ENCODE measurements at places on chromosomes 3 and 15.
A peak's percentile ranks its signal among the peaks of the same experiment; 100 is the strongest.

DNA sequence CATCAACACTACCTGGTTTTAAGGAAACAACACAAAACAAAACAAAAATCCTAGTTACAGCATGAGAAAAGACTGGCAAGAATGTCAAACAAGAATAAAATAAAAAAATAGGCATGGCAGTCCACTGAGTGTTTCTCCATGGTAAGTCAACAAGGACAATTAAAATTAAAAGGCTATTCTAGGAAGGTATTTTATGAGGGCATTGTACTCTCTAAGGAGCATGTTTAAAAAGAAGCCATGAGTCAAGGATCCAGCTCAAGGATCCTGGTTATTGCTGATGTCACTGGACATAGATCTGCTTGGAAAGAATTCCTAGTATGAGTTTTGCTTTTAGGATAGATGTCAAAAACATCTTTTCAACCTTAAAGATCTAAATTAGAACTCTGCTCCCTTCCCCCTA, 106.7 kb downstream of the MYO5A start:
- DNase-seq = no peak

DNA sequence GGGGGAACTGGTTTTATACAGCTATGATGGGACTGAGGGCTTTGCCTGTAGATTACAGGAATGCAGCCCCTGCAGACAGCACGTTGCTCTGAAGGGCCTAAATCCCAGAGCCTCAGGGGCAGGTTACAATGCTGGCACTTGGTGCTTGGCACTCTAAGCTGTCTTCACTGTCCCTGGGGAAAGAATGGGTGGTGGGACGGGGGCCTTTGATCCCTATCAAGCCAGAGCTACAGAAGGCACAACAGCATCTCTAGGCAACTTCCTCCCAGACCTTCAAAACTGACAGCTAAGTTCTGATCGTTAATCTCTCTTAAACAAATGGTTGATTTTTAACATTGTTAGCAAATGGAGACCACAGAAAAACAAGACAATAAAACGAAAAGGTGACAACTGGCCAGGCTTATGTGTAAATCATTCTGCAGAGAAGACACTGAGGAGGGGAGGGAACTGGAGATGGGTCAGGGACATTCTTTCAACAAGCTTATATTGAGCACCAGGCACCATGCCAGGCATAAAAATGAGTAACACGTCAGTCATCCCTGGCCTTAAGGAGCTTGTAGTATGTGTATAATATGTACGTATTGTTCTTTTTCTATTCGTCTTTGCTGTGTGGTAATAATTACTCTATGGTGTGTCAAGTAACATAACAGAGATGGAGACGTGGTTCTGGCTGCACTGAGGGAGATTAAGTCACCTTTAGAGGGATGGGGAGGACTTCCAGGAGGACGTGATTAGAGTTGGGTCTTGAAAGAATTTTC, 49.1 kb downstream of the CA12 start:
- DNase-seq = peak; percentile 79

GRCh38 chr3:172129850-172130716, 90.7 kb downstream of the FNDC3B start:
- DNase-seq = peak; percentile 88

- no peak for DNase-seq
These were observed 92.1 kb upstream of the TSPAN3 start for GRCh38 chr15:77162872-77163633.

DNA sequence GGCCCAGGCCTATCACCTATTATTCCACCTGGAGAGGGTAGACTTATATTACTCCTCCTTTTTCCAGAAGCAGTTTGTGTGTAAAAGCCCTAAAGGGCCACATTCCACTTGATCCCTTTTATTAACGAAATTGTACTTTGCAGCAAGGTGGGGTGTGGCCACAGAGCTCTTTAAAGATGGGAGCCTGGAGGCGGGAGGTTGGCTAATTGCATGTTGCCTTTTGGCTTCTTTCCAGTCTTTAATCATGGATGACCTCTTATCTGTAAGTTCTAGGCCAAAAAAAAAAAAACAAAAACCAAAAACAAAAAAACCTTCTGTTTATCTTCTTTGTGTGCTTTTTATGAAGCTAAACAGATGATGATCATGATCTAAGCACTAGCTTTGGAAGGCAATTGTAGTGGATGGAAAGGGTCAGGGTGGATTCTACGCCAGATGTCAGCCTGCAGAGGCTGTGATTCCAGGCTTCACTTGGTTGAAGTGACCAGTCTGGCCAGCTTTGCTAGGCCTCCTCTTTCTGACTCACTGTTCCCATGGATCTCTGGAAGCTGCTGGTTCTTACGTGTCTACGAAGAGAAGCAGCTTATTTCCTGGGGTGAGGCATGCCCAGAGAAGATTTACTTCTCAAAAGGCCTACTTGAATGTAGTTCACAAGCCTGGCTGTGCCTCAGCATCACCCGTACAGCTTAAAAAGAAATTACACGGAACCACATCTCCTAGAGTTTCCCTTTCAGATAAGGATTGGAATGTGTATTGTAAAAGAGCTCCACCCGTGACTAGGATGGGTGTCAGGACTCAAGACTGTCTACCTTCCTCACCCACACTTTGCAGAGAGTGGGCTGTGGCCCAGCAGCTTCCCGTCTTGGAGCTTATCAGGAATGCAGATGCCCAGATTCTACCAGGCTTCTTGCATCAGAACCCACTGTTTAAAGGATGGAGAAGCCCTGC, 330.9 kb upstream of the C2CD4B start:
- no peak for DNase-seq

- no peak for DNase-seq
These were observed 100.8 kb upstream of the ALDH1A3 start for GRCh38 chr15:100778831-100779288.

GRCh38 chr3:14277557-14277956, 98.9 kb downstream of the LSM3 start:
- DNase-seq = no peak

- DNase-seq = no peak
These were observed 37.9 kb downstream of the RPLP1 start for GRCh38 chr15:69490356-69491037.

DNA sequence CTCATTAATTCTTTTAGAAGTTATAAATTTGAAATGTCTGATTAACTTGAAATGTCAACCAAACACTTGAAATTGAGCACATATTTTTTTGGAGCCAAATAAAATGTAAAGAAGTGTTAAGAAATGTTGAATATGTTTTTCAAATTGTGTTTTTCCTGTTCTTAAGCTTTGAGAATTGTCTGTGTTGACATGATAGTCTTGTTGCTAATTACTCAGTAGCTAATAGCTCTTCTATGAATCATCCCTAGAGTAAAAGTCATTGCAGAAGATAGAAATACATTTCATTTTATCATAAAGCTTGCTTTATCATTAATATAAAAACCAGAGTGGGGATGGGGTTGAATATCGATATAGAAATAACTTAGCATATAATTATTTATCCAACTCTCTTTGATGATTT, 41.9 kb upstream of the ABHD10 start:
- DNase-seq = no peak

DNA sequence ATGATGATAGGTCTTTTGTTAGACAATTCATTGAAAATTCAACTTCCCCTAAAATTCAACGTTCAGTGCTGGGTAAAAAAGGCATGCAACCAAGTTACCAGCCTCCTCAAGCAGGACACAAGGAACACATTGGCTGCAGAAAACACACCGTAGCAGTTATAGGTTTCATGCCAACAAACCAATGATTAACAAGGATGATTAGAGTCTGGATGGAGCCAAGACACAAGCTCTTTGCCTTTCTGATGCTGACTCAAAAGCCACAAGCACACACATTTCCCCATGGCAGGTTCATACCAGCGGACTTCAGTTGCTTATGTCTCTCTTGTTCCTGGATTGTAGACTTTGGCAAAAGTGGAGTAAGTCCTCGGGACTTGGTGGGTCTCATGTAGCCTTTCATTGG, 105.8 kb downstream of the DHX30 start:
- DNase-seq = no peak

DNA sequence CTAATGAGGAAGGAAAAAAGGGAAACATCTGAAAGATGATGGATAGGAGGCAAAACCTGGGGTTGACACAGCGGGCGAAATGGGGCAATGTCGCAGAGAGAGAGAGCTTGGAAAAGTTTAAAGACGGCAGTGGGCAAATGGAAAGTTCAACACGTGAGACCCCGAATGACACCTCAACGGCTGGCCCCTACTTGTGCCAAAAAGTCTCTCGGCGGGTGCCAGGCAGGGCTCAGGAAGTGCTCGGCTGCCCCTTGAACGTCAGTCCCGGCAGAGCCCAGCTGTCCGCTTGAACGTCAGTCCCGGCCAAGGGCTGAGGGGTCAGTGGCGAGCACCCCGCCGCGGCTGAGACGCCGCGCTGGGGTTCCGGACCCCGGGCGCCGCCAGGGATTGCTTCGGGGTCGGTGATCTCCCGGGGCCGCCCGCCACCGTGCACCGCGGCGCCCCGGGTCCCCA, 658 bp downstream of the EOGT start:
- DNase-seq = peak; percentile 67

DNA sequence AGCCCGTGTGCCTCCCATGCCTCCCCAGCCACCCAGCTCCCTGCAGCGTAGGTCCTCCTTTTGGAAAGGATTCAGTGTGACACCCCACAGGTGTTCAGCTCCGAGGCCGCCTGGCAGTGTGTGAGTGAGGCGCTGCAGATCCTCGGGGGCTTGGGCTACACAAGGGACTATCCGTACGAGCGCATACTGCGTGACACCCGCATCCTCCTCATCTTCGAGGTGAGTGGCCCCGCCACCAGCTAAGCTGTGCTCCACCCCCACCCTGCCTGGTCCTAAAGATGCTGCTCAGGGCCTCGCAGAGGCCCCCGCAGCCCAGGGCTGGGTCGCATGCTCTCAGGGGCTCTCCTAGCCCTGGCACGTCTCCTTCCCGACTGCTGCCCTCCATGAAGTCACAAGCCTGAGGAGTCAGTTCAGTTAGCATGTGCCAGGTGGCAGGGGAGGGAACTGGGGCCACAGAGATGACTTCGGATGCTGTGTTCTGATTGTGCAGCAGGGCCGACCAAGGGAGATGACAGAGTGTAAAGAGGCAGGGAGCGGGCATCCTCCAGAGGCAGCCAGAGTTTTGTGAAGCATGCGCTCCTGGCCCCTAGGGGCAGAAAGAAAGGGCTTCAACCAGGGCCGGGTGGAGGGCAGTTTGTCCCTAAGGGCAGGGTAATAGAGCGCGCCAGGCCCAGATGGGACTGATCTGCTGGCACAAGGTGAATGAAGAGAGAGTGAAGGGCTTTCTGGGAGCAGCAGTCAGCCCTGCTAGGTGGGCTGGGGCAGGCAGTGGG, 26.8 kb downstream of the ACAD9 start:
- DNase-seq = no peak

GRCh38 chr3:193086681-193087080, 154.3 kb upstream of the PLAAT1 start:
- DNase-seq = no peak

DNA sequence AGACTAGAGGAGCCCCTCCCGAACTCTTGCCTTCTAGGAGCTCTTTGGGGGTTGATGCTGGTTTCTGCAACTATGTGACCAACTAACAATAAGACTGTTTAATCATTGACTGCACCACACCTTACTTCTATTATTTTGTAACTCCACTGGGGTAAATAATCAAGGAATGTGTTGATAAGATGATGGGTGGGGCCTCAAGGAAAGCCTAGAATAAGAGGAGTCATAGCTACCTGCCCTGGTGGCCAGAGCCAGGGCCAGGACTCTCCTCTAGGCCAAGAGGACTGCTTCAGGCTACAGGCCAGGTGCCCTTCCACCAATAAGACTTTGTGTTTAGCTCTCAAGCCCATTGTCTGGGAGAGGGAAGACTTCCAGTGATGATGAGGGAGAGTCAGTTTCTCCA, 41.2 kb upstream of the PIAS1 start:
- DNase-seq = no peak

Data from urothelium cell line (cell line).